ENCODE measurements at places on chromosomes 11 and 22. TPM values are rescaled to one million over a fixed set of nuclear protein-coding genes. Genes with fewer than 3 reads are reported as not detected.

HBD gene
- 0.38 TPM for polyA plus RNA-seq

TST gene
- 39.1 TPM for polyA plus RNA-seq

AQP11 gene
- 6.3 TPM for polyA plus RNA-seq

GPR83 gene
- 0.75 TPM for polyA plus RNA-seq

CALCB gene
- polyA plus RNA-seq: 4.4 TPM

MS4A1 gene
- polyA plus RNA-seq: 0.12 TPM

PPFIBP2 gene
- 60.0 TPM for polyA plus RNA-seq

OR52A1 gene
- polyA plus RNA-seq: 0.02 TPM

GGTLC3 gene
- 0.18 TPM for polyA plus RNA-seq

IGF2 gene
- 738 TPM for polyA plus RNA-seq

PRODH gene
- polyA plus RNA-seq: 11.9 TPM

PTPRCAP gene
- 2.6 TPM for polyA plus RNA-seq

CREBZF gene
- polyA plus RNA-seq: 141 TPM

LSP1 gene
- polyA plus RNA-seq: 1.8 TPM

HPS5 gene
- polyA plus RNA-seq: 26.9 TPM

P2RY2 gene
- polyA plus RNA-seq: 0.58 TPM

GRIK4 gene
- 1.3 TPM for polyA plus RNA-seq

DCHS1 gene
- polyA plus RNA-seq: 36.1 TPM

PKNOX2 gene
- polyA plus RNA-seq: 13.9 TPM

KRTAP5-10 gene
- polyA plus RNA-seq: 0.53 TPM

DPAGT1 gene
- 63.5 TPM for polyA plus RNA-seq

TAGLN gene
- 114 TPM for polyA plus RNA-seq

FIBIN gene
- 17.9 TPM for polyA plus RNA-seq

SMIM35 gene
- 0.17 TPM for polyA plus RNA-seq

AIFM3 gene
- 0.68 TPM for polyA plus RNA-seq

CDKN1C gene
- 90.1 TPM for polyA plus RNA-seq

NCAM1 gene
- polyA plus RNA-seq: 87.3 TPM

MMP12 gene
- polyA plus RNA-seq: 4.4 TPM

Data from left kidney (tissue), 8 donors.